ENCODE measurements at places on chromosomes 13 and 19.

DNA sequence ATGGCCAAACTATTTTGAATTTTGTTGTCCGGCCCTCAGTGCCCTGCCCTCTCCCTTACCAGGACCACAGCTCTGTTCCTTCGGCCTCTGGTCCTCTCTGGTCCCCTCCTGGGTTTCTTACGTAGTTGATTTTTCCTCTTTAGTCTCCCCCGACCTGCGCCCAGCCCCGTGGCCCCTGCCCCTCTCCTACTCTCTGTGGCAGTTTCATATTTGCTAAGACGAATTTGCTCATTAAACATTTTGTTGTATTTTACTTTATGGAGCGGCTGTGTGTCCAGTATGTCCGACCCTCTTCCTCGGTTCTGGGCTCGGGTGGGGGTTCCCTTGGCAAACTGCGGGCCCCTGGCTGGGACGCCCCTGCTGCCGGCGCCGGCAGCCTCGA lies 576 bp upstream of the EPN1 start:
- no peak for DNase-seq

GRCh38 chr13:111668451-111668850 lies 348.0 kb downstream of the TEX29 start:
- DNase-seq = peak; percentile 44

GRCh38 chr19:16899566-16900075 lies 10.8 kb downstream of the F2RL3 start:
- peak; percentile 84 for DNase-seq

DNA sequence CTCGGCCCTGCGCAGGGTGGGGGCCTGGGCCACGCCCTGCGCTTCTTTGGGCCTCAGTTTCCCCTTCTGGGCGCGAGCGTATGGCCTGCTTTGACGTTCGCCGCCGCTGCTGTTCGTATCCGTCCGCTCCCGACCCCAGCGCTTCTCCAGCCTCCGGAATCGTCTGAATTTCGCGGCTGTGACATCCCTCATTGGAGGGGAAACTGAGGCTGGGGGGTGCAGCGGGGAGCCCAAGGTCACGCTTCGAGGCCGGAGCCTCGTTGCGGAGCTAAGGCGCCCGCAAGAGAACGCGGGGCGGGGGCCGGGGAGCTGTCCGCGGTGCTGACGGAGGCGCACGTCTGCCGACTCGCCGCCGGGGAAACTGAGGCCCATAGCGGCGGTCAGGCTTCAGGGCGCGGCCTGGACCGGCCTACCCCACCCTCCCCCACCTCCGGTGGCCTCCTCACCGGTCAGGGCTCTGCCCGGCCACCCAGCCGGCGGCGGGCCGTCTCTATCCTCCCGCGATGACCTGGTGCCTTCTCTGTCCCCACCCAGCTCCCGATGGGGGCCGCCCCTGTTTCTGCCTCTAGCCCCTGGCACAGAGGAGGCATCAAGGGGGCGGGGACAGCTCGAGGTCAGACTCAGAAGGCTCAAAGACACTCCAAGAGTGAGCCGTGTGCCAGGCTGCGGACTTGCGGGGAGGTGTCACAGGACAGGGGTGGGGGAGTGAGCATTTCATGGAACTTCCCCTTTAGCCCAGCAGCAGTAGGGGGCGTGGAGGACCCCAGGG lies 3.0 kb upstream of the APC2 start:
- DNase-seq = no peak

DNA sequence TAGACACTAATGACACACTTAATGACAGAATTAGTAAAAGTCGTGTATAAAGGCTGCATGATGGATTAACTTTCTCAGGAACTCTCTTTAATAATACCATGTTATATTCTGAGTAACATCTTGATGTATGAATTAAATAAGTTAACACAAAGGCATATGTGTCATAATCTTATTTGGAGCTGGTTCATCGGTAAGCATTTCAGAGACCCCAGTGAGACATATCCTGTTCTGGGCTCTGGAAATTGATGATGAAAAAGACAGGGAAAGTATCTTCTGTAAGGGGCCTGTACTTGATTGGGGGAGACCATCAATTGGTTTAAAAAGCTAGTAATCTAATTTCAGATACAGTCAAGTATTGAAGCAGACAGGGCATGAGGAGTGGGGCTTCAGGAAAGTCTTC lies 547.9 kb downstream of the GPC6 start:
- no peak for DNase-seq

DNA sequence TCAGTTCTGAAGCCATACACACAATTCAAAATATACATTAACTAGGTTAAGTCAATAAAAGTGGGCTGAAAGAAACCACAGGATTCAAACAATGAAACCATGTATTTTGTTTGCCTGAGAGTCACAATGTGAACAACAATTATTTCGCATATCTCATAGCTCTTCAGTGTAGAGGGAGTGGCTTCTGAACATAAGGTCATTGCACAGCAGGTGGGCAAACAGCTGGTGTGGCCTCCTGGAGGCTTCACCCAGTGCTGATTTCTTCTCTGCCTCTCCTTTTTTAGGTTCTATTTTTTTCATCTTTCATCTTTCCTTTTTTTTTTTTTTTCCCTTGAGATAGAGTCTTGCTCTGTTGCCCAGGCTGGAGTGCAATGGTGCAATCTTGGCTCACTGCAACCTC lies 40.4 kb upstream of the ZNF254 start:
- no peak for DNase-seq

DNA sequence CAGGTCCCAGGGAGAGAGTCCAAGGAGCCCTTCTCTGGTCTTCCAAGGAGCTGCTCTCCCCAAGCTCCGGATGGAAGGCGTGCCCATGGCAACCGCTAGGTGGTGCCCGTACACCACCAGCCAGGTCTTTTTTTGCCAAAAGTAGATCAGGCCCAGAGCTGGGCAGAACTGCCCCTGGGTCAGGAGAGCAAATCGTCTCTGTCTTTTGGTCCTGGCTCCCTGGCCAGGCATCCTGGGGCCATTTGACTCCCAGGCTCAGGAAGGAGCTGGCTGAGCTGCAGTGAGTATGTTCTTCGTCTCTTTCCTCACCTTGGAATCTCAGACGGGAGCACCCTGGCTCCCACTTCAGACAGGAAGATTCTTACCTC lies 24.6 kb upstream of the BCL3 start:
- DNase-seq = peak; percentile 94

DNA sequence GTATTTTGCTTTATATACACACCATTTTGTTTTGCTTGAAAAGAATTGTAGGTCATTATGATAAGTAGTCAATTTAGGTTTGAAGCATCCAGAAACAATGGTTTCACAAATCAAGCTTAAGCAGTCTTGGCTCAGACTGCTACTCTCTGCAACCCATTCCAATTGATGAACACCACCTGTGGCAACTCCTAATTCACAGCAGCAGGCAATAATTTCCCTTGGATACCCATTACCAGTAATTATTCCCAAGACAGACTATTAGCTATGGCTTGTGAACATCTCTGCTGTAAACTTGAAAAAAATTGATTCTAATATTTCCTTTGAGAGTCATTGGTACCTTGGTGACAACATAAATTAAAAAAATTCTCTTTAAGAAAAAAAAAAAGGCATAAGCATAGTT lies 299.3 kb upstream of the SLITRK6 start:
- no peak for DNase-seq

DNA sequence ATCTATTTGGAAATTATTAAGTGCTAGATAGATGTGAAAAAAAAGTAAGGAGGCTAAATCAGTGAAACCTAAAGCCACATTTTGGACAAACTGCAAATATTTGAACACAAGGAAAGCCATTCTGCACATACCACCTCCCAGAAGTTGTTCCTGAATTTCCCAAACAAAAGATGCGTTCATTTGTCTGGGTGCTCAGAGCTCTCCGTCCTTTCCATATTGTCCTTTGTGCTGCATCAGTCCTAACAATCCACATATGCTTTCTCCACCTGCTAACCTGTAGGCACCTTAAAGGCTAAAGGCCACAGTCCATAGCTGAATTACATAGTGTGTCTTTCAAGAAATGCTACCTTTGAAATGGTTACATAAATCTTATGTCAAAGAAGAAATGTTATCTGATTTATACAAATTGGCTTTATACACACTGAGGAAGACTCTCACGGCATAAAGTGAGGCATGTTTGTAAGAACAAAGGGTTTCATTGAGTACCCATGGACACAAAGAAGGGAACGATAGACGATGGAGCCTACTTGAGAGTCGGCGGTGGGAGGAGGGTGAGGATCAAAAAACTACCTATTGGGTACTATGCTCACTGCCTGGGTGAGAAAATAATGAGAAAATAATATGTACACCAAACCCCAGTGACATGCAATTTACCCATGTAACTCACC lies 182.0 kb downstream of the RGCC start:
- no peak for DNase-seq

- DNase-seq = no peak
These were observed 953.1 kb downstream of the PCDH17 start for GRCh38 chr13:58584610-58585009.

GRCh38 chr13:84843368-84843767 lies 955.9 kb downstream of the SLITRK6 start:
- no peak for DNase-seq

- no peak for DNase-seq
These were observed 18.5 kb upstream of the STARD13 start for GRCh38 chr13:33303855-33304597.

DNA sequence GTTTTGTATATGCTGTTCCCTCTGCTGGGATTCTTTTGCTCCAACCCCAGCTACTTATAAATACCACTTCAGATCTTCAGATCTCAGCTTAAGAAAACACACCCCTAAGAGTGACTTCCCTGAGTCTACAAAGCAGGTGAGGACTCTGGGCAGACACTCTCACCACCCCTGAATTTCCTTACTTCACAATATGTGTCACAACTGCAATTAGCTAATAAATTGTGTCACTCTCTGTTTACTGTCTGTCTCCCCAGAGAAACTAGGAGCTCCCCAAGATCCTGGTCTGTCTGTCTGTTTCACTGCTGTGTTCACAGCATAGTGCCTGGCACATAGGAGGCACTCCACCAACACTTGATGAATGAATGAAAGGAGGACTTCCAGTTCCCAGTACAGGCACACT lies 14.4 kb downstream of the CEBPA start:
- no peak for DNase-seq

DNA sequence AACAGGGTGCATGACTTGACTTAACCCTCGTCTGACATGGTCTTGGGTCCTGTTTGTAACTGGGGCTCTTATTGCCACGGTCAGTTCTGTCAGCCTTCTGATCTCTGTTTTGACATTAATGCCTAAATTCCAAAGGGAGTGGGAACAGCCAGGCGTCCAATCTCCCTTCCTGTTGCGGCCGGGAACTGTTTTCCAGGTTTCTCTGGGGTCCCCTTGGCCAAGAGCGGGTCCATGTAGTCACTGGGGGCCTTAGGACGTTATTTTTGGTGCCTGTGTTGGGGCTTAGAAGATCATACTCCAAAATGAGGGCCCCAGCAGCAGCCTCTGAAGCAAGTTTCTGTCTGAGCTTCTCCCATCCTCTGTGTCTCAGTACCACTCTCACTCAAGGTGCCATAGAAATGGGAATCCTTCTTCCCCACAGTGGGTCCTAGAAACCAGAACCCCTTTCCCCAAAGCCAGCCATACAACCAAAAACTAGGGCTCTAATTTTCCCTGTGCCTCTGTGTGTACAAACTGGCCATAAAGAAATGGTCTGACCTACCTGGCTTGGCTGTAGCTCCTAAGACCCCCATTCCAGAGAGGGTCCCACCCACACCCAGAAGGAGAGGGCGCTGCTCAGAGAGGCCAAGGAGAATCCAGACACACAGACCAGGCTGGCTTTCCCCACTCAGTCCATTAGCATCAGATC lies 50.4 kb downstream of the C13orf46 start:
- DNase-seq = no peak

- DNase-seq = no peak
These were observed 74.0 kb upstream of the KCTD15 start for GRCh38 chr19:33722456-33723239.

GRCh38 chr19:28703400-28703956 lies 509.5 kb downstream of the UQCRFS1 start:
- no peak for DNase-seq

DNA sequence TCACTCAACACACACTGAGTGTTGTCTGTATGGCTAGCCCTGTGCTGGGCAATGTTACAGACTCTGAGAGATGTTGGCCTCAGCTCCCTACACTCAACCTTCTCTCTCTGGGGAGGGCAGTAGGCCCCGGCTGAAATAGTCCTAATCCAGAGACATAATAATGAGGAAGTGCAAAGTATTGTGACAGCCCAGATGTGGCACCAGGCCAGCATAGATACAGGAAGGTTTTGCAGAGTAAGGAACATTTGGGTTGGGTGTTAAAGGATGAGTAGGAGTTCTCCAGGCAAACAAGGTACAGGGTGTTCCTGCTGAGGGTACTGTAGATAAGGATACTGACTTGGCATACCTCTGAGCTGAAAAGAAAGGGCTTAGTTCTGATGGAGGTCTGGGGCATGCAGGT lies 2.4 kb downstream of the LIN7B start:
- DNase-seq = no peak

GRCh38 chr19:4063369-4064148 lies 3.1 kb downstream of the ZBTB7A start:
- DNase-seq = no peak

GRCh38 chr13:113926301-113926761 lies 47.5 kb downstream of the C13orf46 start:
- no peak for DNase-seq

DNA sequence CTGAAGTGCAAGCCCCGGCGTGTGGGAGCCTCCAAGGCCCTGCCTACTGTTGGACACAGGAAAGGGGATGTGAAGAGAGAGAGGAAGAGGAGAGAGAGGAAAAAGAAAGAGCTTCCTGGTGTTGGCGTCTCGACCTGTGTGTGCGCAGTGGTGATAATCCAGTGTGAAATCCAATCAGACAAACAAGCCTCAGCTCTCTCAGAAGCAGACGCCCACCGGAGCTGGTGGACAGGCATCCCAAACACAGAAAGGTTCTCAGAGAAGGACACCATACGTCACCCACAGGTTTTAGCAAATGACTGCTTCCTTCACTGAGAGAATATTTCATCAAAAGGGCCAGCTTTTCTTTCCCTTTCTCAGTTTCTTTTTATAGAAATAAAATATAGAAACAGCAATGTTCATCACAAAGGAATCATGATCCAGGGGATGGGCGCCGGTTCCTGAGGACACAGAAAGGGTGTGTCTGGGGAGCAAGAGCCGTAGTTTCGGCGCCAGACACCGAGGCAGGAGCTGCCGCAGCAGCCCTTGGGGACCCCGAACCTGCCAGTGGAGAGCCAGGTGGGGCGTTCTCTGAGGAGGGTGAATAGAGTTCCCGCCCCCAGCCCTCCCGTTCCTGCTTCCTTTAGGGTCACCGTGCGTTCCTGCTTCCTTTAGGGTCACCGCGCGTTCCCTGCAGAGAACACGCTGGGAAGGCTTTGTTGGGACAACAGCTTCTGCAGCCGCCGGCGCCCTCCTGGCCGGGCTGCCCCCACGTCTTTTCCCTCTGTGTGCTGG lies 145.8 kb upstream of the SOX1 start:
- DNase-seq = peak; percentile 39

Data from islet precursor cell (in vitro differentiated cells).